Cerebellar nuclear complex (tissue), 1 donor: ENCODE measurements at places on chromosomes 7 and 10.

GRCh38 chr7:85535974-85536729, 349.3 kb upstream of the SEMA3D start:
- DNase-seq, result no peak

GRCh38 chr10:43201545-43202131, 63.4 kb downstream of the CSGALNACT2 start:
- no peak for DNase-seq

- DNase-seq, result no peak
Observed at GRCh38 chr7:107321611-107322010, 148.2 kb upstream of the GPR22 start.

DNA sequence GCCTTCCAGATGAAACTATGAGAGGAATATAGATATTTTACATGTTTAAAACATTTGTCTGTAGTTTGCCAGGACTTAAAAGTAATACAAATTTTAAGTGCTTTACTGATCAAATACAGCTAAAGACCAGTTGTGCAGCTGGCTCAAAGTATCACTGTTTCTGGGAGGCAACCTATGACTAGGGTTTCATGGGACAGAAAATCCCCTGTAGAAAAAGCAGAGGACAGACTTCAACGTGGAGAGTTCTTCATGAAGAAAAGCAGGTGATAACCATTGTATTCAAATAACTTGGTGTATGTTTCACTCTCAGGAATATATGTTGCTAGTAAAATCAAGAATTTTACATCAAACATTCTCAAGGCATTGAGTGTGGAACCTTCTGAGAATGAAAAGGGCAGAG, 40.9 kb downstream of the PTER start:
- DNase-seq, result no peak

DNA sequence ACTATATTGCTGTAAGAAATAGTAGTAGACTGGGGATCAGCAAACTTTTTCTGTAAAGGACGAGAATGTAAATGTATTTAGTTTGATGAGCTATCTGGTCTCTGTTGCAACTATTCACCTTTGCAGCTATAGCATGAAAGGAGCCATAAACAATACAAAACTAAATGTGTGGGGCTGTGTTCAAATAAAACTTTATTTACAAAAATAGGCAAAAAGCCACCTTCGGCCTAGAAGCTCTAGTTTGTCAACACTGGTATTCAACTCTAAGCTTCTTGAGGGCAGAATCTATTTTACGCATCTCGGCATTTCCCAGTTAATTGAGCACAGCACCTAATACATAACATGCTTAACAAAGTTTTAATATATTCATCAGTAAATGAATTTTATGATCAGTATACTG, 181.4 kb downstream of the SEMA3E start:
- DNase-seq, result no peak

GRCh38 chr7:101832205-101832631, 14.8 kb downstream of the CUX1 start:
- DNase-seq, result no peak

- DNase-seq, result no peak
Observed at GRCh38 chr7:32406386-32406785, 83.8 kb downstream of the LSM5 start.

DNA sequence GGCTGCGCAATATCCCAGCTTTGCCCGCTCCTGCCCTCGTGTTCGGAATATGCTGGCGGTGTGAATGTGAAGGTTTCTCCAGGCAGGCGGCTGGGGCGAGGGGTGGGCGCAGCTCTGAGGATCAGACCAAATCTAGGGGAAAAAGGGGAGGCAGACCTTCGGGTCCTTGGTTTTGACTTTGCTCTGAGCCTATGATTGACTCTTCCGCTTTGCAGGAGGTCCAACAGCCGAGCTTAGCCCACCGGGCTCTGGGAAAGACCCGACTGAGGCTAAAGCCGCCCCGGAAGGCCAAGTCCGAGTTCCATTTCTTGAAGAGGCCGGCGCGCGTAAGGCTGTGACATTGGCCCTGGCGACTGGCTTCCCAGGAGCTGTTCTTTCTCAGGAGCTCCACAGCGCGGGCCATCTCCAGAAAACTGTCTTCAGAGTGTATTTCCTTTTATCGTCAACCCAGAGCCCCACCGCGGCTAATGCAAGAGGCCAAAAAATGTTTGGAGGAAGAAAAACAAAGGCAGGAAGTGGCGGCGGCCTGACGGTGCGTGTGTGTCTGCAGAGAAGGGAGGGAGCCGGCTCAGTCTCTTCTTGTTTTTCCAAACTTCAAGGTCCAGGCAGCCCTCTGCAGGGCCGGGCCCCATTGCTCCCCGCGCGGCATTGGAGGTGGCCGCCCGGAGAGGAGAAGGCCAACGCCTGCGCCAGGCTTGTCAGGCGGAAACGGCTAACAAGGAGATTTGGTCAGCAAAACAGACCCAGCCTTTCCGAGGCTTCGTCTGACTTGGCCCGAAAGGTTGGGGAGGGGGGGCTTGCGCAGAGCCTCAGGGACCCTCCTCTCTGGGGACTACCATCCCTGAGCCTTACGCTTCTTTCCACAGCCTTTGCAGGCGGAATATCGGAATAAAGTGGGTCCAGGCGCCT, 3.6 kb upstream of the HOXA11 start:
- no peak for DNase-seq

DNA sequence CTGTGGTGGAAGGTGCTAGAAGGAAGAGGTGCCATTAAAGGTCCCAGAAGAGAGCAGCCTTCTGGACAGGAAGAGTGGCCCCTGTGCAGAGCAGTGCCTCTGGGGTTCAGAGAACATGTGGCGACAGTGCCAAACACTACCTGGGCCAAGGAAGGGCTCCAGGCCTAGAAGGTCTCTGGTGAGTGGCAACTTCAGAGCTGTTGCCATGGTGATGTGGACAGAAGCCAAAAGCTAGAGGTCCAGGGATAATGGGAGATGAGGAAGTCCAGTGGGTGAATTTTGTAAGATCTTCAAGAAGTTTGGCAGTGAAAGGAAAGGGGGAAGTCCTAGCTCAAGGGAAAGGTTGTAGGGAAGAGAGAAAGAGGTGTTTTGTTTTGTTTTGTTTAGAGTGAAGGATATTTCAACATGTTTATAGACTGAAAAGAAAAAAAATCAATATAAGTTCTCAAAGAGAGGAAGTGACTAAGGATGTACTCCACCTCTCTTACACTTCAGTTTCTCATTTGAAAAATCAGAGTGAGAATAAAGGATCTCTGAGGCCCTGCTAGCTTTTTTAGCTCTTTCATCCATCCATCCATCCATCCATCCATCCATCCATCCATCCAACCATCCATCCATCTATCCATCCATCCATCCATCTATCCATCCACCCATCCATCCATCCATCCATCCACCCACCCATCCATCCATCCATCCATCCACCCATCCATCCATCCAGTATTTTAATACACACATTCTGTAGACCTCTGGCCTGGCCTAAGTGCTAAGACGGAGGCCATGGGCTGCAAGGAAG, 77.1 kb upstream of the DUSP5 start:
- DNase-seq, result no peak

- DNase-seq, result no peak
Observed at GRCh38 chr7:100855515-100855914, 3.0 kb downstream of the SLC12A9 start.

DNA sequence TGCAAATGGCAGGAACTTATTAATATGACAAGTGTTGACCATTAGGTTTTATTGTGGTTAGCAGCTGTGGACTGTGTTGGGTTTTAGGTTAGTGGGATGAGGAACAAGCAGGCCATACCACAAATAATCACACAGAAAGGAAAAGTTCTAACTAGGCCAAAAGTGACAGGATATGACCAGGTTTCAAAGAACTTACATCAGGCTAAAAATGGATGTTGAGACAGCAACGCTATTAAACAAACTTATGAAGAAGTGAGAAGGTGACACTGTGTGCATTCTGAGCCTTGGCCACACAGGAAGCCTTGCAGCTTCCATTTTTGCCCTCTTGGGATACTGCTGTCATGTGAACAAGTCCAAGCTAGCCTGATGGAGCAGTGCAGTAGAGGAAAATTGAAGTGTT, 568.8 kb downstream of the HTR7 start:
- DNase-seq, result no peak

DNA sequence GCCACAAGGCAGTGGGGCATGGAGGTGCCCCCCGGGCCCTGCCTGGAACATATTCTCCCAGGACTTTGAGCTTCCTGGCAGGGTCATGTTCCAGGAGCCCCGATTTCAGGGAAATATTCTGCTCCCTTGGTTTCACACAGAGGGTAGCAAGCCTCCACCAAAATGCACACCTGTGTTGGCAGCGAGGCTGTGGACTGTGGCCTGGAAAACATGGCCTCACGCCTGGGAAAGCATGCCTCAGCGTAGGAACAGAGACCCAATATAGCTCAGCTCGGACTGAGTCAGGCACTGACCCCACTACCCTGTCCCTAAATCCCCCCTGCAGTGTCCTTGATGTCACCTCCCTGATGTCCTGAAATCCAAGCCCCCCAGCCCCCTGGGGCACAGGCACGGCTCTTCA, 92.0 kb downstream of the KCNMA1 start:
- no peak for DNase-seq

- no peak for DNase-seq
Observed at GRCh38 chr7:131797841-131798240, 241.4 kb upstream of the PODXL start.
